ENCODE measurements at places on chromosomes 6 and 20.

DNA sequence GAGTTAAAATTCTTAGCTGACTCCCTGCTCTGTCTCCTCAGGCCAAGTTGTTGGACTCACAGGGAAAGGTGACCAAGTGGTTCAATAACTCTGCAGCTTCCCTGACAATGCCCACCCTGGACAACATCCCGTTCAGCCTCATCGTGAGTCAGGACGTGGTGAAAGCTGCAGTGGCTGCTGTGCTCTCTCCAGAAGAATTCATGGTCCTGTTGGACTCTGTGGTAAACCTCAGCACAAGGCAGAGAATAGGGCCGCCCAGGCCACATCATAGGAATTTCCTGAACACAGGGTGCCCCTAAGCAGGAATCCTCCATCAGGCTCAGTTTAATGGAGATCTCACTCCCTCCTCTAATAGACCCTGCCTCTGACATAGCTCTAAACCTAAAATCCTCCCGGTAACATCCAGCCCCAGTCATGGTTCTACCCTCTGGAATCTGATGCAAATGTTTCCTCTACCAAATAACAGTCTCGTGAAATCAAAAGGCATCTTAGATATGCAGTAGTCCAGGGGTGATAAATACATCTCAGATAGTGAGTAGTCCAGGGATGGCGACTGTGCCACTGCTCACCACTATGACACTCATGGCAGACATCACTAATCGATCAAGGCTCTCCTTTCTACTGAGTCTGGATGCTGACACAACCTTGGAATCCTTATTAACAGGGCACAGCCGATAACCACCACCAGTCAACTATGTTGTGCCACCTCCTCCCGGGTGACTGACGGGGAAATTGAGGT is 18.3 kb downstream of the BPIFB1 start:
- no peak for DNase-seq

- DNase-seq, result no peak
These were observed 199.2 kb upstream of the PRDM1 start for GRCh38 chr6:105886814-105887544.

DNA sequence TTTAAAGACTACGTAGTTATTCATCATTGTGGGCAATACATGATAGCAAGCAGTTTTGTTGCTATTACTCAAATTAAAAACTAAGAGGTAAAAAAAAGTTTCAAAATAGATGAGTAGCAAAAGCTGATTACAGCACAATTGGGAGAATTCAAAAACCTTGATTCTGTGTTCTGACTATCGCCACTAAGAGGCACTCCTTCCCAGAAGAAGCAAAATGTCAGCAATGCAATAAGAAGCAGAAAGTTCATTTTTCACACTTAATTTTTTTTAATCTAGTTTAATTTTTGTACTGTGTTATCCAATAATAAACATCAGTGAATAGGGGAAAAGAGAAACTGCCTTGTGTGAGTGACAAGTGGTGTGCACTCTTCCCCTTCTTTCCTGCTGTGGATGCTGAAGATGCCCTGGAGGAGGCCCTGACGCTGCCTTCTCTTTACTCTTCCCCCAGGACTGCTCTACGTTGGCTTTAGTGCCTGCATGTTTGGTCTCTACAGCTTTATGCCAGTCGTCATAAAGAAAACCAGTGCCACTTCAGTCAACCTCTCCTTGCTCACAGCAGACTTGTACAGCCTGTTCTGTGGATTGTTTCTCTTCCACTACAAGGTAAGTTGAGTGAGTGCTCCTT is 263.2 kb upstream of the PLN start:
- no peak for DNase-seq

- peak; percentile 63 for DNase-seq
These were observed 5.6 kb upstream of the PHACTR3 start for GRCh38 chr20:59598625-59599310.

DNA sequence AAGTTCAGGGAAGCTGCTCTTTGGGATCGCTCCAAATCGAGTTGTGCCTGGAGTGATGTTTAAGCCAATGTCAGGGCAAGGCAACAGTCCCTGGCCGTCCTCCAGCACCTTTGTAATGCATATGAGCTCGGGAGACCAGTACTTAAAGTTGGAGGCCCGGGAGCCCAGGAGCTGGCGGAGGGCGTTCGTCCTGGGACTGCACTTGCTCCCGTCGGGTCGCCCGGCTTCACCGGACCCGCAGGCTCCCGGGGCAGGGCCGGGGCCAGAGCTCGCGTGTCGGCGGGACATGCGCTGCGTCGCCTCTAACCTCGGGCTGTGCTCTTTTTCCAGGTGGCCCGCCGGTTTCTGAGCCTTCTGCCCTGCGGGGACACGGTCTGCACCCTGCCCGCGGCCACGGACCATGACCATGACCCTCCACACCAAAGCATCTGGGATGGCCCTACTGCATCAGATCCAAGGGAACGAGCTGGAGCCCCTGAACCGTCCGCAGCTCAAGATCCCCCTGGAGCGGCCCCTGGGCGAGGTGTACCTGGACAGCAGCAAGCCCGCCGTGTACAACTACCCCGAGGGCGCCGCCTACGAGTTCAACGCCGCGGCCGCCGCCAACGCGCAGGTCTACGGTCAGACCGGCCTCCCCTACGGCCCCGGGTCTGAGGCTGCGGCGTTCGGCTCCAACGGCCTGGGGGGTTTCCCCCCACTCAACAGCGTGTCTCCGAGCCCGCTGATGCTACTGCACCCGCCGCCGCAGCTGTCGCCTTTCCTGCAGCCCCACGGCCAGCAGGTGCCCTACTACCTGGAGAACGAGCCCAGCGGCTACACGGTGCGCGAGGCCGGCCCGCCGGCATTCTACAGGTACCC is at the start of gene ESR1:
TSS of gene ESR1 (plus strand) at position 170 of the 858 bp plus-strand sequence. CDS start at position 401, 231 bp downstream.
- DNase-seq, result peak; percentile 25

DNA sequence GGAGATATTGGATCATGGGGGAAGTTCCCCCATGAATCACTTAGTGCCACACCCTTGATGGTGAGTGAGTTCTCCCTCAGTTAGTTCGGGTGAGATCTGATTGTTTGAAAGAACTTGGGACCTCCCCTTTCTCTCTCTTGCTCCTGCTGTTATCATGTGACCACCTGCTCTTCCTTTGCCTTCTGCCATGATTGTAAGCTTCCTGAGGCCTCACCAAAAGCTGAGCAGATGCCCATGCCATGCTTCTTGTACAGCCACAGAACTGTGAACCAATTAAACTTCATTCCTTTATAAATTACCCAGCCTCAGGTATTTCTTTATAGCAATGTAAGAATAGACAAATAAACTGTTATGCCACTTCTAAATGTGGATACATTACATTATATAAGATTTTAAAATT is 686.7 kb upstream of the MARCKS start:
- no peak for DNase-seq

- DNase-seq, result no peak
These were observed 37.5 kb downstream of the SNAI1 start for GRCh38 chr20:50020288-50020687.

DNA sequence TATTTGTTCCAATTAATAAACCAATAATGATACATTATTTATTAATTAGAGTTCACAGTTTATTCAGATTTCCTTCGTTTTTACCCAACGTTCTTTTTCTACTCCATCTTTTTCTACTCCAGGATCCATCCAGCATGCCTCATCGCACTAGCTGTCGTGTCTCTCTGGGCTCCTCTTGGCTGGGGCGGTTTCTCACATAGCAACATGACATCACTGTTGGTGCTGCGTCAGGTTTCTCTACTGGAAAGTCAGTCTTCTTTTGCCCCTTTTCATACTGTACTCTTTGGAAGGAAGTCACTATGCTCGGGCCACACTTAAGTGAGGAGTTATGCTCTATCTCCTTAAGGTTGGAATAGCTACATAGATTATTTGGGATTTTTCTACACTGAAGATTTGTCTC is 13.7 kb upstream of the SOX12 start:
- DNase-seq, result no peak

- no peak for DNase-seq
These were observed 31.5 kb upstream of the EDN3 start for GRCh38 chr20:59268870-59269269.

DNA sequence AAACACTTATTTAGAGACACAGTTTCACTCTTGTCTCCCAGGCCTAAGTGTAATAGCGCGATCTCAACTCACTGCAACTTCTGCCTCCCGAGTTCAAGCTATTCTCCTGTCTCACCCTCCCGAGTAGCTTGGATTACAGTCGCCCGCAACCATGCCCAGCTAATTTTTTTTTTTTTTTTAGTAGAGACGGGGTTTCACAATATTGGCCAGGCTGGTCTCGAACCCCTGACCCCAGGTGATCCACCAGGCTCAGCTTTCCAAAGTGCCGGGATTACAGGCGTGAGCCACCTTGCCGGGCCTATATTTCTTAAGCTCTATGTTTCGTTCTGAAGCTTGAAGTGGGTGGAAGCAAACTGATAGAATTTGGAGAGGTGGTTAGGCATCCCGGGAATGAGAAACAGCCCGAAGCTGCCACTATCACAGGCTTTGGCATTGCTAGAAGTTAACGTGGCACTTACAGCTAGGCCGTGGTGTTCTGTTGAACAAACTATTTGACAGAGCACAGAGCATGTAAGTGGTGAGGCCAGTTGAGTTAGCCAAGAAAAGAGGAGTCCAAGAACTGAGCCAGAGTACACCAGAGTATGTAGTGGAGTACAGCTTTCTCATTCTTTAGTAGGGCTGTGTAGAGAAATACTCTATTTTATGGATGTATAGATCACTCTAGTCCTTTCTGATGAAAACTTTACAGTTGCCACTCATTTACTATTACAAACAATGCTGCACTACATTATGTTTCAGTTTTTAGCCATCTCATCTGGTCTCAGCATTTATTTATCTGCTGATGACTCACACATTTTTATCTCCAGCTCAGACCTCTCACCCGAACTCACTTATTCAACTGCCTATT is 62.0 kb upstream of the HFE start:
- no peak for DNase-seq

GRCh38 chr6:7904654-7905319 is 5.8 kb downstream of the TXNDC5 start:
- DNase-seq, result no peak

DNA sequence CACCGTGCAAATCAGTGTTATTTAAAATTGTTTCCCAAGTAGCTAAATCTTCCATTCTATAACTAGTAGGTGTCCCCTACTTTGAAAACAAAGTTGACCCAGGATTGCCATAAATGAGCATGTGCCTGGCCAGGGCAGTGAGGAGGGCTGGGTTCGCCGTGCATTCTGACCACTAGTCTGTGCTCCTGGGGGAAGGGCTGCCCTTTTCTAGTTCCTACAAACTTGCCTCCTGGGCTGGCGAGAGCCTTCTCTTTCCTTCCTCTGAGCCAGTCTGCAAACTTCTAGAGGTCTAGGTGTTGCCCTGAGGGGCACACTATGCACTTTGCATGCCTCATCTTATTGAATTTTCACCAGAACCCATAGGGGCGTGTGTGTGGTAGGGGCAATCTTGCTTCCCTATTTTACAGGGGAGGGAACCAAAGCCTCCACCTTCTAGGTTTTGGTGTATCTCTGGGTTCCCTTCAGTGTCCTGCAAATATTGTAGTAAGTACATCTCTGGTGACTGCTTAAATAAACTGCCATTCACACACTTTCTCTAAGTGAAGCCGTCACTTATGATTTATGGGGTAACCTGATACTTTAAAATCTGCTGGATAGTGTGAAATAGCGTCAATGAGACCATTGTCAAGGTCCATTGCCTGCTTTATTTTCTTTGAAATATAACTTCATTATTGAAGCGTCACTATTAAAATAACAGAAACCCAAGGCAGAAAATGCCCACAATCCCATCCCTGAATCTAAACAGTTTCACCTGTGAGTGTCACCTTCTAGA is 42.2 kb downstream of the CDH26 start:
- no peak for DNase-seq

- DNase-seq, result no peak
These were observed 91.0 kb downstream of the FNDC1 start for GRCh38 chr6:159260208-159260607.

DNA sequence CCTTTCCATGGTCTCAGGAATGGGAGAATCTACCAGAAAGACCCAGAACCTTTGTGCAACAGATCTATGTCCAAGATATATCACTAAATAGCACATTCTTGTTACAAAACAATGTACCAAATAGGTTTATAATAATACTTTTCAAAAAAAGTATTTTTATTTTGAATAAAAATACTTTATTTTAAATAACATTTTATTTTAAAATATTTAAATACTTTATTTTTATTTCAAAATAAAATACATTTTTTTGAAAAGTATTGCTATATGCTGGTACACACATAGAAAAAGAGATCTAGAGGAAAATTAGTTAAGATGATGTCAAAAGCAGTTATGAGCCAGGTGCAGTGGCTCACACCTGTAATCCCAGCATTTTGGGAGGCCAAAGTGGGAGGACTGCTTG is 16.8 kb upstream of the RALY start:
- no peak for DNase-seq

- no peak for DNase-seq
These were observed 36.0 kb upstream of the VSX1 start for GRCh38 chr20:25117990-25118389.
